ENCODE measurements at places on chromosomes 4 and X. TPM values are rescaled to one million over a fixed set of nuclear protein-coding genes. Genes with fewer than 3 reads are reported as not detected.

CXCL8 gene
- total RNA-seq = 6.0 TPM

TMEM31 gene
- total RNA-seq = not detected

GPR34 gene
- 7.2 TPM for total RNA-seq

RTL5 gene
- 10.6 TPM for total RNA-seq

RHOXF1 gene
- 0.47 TPM for total RNA-seq

UBA1 gene
- total RNA-seq = 186 TPM

TXLNG gene
- 9.4 TPM for total RNA-seq

RTL3 gene
- total RNA-seq = 0.12 TPM

ADH1A gene
- total RNA-seq = 0.35 TPM

PAGE5 gene
- not detected for total RNA-seq

USP38 gene
- 26.2 TPM for total RNA-seq

CT45A10 gene
- not detected for total RNA-seq

S100P gene
- total RNA-seq = 14.2 TPM

JADE3 gene
- 17.6 TPM for total RNA-seq
